Bronchial epithelial cell (primary cell): ENCODE measurements at places on chromosomes 16 and 17. TPM values are rescaled to one million over a fixed set of nuclear protein-coding genes. Genes with fewer than 3 reads are reported as not detected.

- no peak for DNase-seq
Observed at GRCh38 chr17:32141679-32142037, 644 bp upstream of the RHOT1 start.

DNA sequence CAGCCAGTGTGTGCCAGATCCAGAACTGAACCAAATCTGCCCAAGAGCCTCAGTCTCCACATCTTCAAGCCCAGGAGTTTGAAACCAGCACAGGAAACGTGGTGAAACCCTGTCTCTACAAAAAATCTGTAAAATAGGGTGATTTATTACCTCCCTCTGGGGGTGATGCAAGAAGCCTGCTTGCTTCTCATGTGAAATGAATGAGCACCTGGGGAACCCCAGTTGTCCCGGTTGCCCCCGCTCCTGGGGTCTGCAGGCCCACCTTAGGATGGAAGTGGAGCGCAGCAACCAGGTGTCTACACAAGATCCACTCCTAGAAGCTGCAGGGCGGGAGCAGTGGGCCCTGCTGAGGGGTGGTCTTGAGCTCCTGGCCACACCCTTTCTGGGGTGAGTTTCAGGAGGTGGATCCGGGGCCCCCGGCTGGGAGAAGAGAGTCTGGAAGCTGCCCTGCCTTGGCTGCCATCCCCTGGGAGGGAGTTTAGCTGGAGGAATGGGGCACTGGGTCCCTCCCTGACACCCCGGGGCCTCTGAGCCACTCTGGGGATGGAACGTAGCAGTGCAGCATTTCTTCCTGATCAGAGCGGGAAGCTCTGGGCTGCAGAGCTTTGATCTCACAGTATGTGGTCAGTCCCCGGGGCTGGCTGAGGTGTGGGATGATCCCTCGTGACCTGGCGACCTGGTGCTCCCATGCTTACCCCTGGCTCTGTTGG is 117.8 kb downstream of the RAB11FIP4 start:
- no peak for DNase-seq

- DNase-seq: no peak
Observed at GRCh38 chr16:78902321-78902720, 698.2 kb downstream of the MAF start.

DNA sequence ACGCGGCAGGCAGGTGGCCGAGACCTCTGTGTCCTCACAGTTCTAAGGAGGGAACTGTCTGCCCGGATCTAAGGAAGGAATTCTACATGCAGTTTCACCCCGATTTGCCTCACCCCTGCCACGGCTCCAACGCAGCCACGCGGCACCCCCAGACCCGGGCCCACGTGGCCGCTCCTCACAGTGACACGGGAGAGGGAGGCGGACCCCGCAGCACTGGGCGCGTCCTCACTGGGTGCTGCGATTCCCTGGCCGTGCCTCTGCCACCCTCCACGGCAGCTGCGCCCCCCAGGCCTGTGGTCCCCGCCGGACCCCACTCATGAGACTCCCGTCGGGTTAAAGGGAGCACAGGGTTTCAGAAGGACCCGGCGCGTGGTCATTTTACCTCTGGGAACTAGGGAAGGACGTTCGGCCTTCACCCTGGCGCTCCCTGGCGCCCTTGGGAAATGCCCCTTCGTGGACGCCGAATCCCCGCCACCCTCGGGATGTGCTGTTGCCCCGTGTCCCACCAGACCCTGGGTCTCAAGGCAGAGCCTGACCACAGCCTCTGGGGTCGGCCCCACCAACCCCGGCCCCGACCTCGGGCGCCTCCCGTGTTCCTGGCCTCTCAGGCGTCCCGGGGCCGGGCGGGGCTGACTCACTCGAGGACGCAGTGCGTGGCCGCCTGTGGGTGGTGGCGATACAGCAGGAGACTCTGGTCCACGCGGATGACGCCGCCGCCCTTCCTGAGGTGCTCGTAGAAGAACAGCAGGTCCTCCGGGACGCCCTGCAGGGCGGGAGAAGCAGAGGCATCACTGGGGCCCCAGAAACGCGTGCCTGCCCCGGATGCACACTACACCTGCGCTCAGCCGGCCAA is 118.8 kb upstream of the METRNL start:
- no peak for DNase-seq

DNA sequence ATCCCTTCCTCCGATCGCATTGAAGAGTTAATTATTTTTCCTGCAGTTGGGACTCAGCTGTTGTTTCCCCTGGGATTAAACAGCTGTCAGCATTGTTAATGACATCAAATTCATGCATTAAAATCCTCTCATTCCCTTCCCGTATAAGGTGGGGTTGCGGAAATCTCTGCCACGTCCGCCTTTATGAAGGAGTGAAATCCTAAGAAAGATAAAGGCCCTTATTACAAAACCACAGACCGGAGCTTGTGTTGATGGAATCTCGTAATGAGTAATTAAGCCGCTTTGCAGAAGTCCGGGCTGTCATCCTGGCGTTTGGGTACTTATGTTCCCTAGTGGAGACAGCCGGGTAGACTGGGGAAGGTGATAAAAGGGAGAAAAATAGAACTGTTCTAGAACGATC is 627.6 kb downstream of the MAF start:
- DNase-seq: no peak

DNA sequence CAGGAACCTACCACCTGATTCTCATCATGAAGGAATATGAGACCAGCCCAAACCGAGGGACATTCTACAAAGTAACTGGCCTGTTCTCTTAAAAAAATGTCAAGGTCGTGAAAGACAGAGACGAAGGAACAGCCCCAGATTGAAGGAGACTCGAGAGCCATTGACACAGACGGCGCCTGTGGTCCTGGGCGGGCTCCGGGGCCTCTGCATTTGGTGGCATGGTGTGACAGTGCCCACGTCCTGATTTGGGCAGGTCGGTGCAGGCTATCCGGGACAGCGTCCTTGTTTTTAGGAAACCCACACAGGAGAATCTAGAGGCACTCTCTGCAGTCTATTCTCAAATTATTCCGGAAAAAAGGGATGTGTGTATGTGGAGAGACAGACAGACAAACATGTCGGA is 64.1 kb downstream of the ADCY9 start:
- no peak for DNase-seq

- DNase-seq: peak; percentile 72
Observed at GRCh38 chr17:83083368-83084201, 4.2 kb downstream of the METRNL start.

DNA sequence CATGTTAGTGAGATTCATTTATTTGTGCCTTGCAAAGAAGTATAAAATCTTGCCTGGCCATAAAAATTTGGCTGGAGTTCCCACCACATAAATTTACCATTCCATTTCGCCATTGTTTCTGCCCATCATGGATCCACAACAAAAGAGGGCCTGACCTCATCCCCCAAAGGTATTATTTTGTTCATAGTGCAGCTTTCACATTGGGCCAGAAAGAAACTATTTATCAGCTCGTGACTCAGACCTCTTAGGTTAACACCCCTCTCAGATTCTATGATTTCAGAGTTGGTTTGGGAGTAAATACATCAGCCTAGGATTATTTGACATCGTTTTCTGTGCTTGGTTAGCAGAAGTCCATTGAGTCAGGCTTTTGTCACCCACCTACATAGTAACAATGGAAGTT is 108.1 kb downstream of the SHISA6 start:
- DNase-seq: no peak

GRCh38 chr16:48287239-48287638 is 39.9 kb upstream of the ABCC11 start:
- no peak for DNase-seq

- peak; percentile 37 for DNase-seq
Observed at GRCh38 chr17:63587770-63588169, 12.9 kb upstream of the TACO1 start.

- DNase-seq: no peak
Observed at GRCh38 chr17:44559634-44560554, 2.6 kb downstream of the FZD2 start.

DNA sequence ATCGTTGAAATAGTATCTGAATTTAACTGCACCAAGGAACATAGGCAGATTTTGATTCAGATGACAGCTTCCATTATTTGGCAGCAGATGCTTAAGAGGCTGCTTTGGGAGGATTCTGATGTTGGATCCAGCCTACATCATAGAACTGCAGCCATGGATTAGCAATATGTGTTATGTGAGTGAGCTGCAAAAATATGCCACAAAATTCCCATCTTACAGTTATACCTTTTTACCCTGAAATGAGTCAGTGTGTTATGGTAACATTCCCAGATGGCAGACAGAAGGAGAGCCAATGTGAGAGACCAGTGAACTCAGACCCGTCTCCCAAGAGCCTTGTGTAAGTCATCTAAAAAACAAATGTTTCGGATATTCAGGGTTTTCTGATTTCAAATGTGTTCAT is 206.1 kb downstream of the CDH13 start:
- DNase-seq: no peak

GRCh38 chr17:45441526-45442310 is 9.0 kb upstream of the ARHGAP27 start:
- DNase-seq: no peak

- DNase-seq: no peak
Observed at GRCh38 chr17:76697702-76698465, 12.9 kb downstream of the MXRA7 start.

DNA sequence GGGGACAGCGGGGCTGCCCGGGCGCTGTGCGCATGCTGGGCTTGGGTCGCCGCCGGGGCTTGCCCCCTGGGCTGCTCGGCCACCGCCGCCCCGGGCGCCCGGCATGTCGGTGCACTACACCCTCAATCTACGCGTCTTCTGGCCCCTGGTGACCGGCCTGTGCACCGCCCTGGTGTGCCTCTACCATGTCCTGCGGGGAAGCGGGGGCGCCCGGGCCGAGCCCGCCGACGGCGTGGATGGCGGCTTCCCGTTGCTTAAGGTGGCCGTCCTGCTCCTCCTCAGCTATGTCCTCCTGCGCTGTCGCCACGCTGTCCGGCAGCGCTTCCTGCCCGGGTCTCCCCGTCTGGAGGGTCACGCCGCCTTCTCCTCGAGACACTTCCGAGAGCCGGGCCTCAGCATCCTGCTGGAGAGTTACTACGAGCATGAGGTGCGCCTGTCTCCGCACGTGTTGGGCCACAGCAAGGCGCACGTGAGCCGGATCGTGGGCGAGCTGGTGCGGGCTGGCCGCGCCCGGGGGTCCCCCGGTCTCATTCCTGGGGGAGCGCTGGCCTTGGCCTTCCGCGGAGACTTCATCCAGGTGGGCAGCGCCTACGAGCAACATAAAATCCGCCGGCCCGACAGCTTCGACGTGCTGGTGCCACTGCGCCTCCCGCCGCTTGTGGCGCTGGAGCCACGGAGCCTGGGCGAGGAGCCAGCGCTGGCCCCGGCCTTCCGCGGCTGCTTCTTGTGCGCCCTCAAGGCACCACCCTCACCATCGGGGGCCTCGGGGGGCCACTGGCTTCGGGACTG is 789 bp downstream of the ITPRIPL2 start:
- peak; percentile 15 for DNase-seq

- DNase-seq: no peak
Observed at GRCh38 chr16:78395035-78395434, 295.6 kb downstream of the WWOX start.

- no peak for DNase-seq
Observed at GRCh38 chr17:40870136-40870535, 3.1 kb upstream of the KRT12 start.

GRCh38 chr17:73301369-73301768 is 10.4 kb downstream of the CDC42EP4 start:
- no peak for DNase-seq

DNA sequence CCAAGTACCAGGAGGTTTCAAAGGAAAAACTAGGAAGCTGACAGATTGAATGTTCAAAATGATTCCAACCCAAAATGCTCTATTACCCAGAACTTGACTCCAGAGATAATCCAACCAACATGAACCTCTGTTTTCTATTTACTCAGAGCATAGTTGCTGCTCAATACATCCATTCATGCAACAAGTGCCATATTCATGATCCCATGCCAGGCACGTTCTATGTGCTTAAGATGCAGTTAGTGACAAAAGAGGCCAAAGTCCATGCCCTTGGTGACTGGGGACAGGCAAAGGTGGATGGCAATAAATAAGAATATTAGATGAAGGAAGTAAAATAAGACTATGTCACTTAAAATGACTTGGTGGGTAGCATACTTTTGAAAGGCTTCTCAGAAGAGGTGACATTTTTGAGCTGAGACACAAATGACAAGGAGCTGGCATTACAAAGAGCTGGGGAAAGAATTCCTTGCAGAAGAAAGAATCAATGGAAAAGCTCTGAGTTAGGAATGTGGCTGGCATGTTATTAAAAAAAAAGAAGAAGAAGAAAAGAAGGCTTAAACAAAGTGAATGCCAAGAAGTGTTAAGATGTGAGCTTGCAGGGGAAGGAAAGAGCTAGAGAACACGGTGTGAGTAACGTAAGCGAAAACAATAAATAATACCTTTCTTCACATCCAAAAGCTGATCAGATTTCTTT is 34.5 kb downstream of the TOX3 start:
- no peak for DNase-seq

GRCh38 chr16:85216522-85217375 is 104.5 kb upstream of the CIBAR2 start:
- DNase-seq: no peak

GRCh38 chr17:76270127-76270592 is 5.0 kb downstream of the UBALD2 start:
- DNase-seq: no peak

DNA sequence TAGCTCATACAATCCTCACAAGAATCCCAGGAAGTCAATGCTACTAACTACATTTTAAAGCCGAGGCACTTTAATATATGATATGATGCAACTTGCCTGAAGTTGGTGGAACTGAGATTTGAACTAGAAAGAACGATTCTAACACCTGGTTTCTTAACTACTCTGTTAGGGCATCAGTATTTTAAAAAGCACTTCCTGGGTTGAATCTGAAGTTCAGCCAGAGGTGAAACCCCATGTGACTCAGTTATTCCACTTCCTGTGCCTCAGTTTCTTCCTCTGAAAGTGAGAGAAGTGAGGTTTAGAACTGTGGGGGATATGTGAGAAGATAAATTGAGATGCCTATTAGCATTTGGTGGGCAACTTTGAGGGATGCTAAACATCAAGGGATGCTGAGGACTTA is 129.4 kb upstream of the ANKFN1 start:
- no peak for DNase-seq

Gene TAC4
- not detected in 2 replicates for total RNA-seq

Gene PRAC1
- total RNA-seq: not detected in 2 replicates

Gene DPEP2
- total RNA-seq: not detected in 2 replicates

Gene CCL4
- not detected in 2 replicates for total RNA-seq

Gene KPNA2
- 17.0 and 17.4 TPM in 2 replicates for total RNA-seq

Gene HOXB7
- not detected in 2 replicates for total RNA-seq

Gene NPIPA7
- 0.64 and 1.3 TPM in 2 replicates for total RNA-seq

Gene PRR11
- total RNA-seq: 1.3 and 3.4 TPM in 2 replicates

Gene SLC38A8
- total RNA-seq: not detected in 2 replicates

Gene MT1H
- total RNA-seq: not detected in 2 replicates

Gene RASD1
- 0.26 and 0.38 TPM in 2 replicates for total RNA-seq

Gene RMI2
- 2.6 and 3.8 TPM in 2 replicates for total RNA-seq
